ENCODE measurements at places on chromosomes 16 and 17. TPM values are rescaled to one million over a fixed set of nuclear protein-coding genes. Genes with fewer than 3 reads are reported as not detected.

ATF7IP2 gene
- 10.4 TPM for total RNA-seq

KRT9 gene
- total RNA-seq: not detected

SLFN14 gene
- total RNA-seq: not detected

DERL2 gene
- total RNA-seq: 50.1 TPM

ATP2A3 gene
- 15.1 TPM for total RNA-seq

DNA sequence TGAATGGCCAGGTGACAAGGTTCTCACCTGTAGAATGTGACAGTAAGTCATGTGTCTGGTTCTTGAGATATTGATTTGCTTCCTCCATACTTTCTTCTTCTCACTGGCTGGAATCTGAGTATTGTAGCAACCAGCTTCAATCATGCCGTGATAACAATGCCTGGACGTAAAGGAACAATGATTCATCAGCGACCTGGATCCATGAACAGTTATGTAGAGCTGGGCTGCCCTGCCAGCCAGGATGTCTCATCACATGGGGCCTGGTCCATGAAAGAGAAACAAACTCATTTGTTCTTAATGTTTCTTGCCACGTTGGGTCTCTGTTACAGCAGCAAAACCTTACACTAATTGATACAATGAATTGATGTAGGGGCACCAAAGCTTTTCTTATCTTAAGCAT, 627.2 kb downstream of the TOX3 start:
- peaks cover 4% of the 10 kb centered on the region for H3K27me3 ChIP-seq
- H3K4me3 ChIP-seq: no peak overlapping the region

DNA sequence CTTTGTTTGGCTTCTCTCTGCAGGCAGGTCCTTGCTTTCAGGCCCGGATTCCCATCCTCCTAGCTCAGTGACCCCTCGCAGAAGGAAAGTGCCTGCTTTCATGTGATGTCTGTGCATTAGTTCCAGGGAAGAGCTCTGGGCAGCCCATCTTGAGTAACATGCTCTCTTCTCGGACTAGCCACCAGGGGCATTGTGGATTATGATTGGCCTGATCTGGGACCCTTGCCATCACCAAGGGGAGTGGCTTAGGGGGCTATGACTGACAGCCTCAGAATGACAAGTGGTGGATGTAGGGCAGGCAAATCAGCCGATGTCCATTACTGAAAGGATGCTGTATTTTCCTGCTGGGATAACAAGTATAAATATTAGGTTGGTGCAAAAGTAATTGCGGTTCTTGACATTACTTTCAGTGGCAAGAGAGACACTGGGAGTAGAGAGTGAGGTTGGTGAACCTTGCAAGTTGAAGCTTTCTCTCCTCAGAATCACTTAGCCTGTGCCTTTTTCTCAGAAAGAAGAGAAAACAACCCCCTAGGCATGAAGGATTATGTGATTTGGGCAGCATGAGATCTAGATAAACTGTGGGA, 71.5 kb upstream of the MPHOSPH6 start:
- H3K27me3 ChIP-seq: no peaks in the 10 kb centered on the region
- H3K27ac ChIP-seq: no peak overlapping the region
- no peak overlapping the region for H3K4me3 ChIP-seq
- H3K36me3 ChIP-seq: no peaks in the 10 kb centered on the region
- no peaks in the 10 kb centered on the region for H3K4me1 ChIP-seq

DNA sequence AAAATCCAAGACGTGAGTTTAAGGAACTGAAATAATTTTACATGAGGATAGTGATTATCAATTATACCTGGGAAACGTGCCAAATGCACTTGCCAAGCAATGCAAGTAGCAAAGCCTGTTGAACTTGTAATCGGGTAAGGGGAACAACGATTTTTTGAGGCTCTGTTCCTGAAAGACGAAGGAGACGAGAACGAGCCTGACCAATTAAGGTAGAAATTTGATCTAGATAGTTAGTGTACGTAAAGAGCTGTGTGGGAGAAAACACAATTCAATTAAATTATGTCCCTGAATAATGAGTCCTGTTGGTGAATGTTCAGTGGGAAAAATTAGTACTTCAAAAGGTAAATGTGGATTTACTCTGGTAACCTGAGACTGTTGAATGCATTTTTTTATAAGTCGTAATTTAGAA, 17.7 kb upstream of the KCTD5 start:
- no peak for DNase-seq
- H3K36me3 ChIP-seq: no peaks in the 10 kb centered on the region
- no peak overlapping the region for H3K4me3 ChIP-seq
- H3K27ac ChIP-seq: peak overlapping the region; percentile 62
- H3K27me3 ChIP-seq: no peaks in the 10 kb centered on the region
- H3K4me1 ChIP-seq: no peaks in the 10 kb centered on the region

GRCh38 chr17:9251273-9251672, 230.0 kb downstream of the NTN1 start:
- H3K27ac ChIP-seq: no peak overlapping the region
- no peak overlapping the region for H3K4me3 ChIP-seq
- H3K27me3 ChIP-seq: no peaks in the 10 kb centered on the region
- no peak for DNase-seq

- H3K36me3 ChIP-seq: no peaks in the 10 kb centered on the region
- H3K27me3 ChIP-seq: peaks cover 4% of the 10 kb centered on the region
- peak within 1 kb of the TSS; percentile 57 for H3K27ac ChIP-seq
- H3K4me3 ChIP-seq: peak within 1 kb of the TSS; percentile 32
Observed at GRCh38 chr17:4786106-4786511, at the start of gene VMO1. TSS of gene VMO1 (minus strand) at chr17:4786364. CDS start at chr17:4786352, 12 bp downstream.

- peaks cover 16% of the 10 kb centered on the region for H3K4me1 ChIP-seq
- peak overlapping the region; percentile 97 for H3K4me3 ChIP-seq
- no peaks in the 10 kb centered on the region for H3K36me3 ChIP-seq
- peak overlapping the region; percentile 90 for H3K27ac ChIP-seq
- H3K27me3 ChIP-seq: no peaks in the 10 kb centered on the region
- no peak for DNase-seq
Observed at GRCh38 chr16:29974291-29975133, 844 bp downstream of the TAOK2 start.

- H3K4me1 ChIP-seq: no peaks in the 10 kb centered on the region
- no peak overlapping the region for H3K27ac ChIP-seq
- no peak overlapping the region for H3K4me3 ChIP-seq
- no peak for DNase-seq
- no peaks in the 10 kb centered on the region for H3K36me3 ChIP-seq
Observed at GRCh38 chr17:2647957-2648356, 54.5 kb downstream of the PAFAH1B1 start.

DNA sequence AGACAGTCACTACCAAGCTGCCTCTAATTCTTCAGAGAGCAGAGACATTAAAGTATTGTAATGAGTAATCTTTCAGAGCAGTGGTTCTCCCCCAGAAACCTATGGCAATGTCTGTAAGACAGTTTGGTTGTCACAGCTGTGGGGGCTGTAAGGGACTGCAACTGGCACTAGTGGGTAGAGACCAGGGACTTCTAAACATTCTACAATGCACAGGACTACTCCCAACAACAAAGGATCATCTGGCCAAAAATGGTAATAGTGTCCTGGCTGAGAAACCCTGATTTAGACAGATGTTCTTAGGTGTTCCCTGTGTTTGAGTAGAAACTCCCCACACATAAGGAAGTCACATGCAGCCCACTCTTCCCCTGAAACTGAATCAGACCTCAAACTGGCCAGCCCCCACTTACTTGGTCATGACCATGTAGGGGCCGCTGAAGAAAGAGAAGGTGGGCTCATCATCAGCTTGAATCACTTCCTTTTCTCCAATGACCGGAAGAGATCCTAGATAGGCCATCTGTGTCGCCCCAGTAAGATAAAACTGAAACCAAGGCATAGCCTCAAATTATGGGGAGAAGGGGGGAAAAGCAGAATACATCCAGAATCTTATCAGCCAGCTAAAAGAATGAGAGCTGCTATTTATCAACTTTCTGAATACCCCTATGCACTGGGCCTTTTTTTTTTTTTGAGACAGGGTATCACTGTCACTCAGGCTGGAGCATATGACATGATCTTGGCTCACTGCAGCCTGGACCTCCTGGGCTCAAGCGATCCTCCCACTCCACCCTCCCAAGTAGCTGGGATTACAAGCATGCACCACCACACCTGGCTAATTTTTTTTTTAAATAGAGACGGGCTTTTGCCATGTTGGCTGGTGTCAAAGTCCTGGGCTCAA, 75.8 kb downstream of the TEX14 start:
- no peaks in the 10 kb centered on the region for H3K4me1 ChIP-seq
- no peak for DNase-seq
- no peaks in the 10 kb centered on the region for H3K36me3 ChIP-seq
- no peak overlapping the region for H3K27ac ChIP-seq
- H3K27me3 ChIP-seq: no peaks in the 10 kb centered on the region

- no peak overlapping the region for H3K27ac ChIP-seq
- DNase-seq: no peak
- H3K4me3 ChIP-seq: no peak overlapping the region
- no peaks in the 10 kb centered on the region for H3K4me1 ChIP-seq
Observed at GRCh38 chr16:30004811-30005242, 6.0 kb downstream of the DOC2A start.

- H3K4me1 ChIP-seq: no peaks in the 10 kb centered on the region
- no peak overlapping the region for H3K27ac ChIP-seq
- H3K36me3 ChIP-seq: no peaks in the 10 kb centered on the region
- H3K27me3 ChIP-seq: no peaks in the 10 kb centered on the region
- no peak for DNase-seq
Observed at GRCh38 chr16:55367866-55368603, 44.0 kb downstream of the IRX6 start.

DNA sequence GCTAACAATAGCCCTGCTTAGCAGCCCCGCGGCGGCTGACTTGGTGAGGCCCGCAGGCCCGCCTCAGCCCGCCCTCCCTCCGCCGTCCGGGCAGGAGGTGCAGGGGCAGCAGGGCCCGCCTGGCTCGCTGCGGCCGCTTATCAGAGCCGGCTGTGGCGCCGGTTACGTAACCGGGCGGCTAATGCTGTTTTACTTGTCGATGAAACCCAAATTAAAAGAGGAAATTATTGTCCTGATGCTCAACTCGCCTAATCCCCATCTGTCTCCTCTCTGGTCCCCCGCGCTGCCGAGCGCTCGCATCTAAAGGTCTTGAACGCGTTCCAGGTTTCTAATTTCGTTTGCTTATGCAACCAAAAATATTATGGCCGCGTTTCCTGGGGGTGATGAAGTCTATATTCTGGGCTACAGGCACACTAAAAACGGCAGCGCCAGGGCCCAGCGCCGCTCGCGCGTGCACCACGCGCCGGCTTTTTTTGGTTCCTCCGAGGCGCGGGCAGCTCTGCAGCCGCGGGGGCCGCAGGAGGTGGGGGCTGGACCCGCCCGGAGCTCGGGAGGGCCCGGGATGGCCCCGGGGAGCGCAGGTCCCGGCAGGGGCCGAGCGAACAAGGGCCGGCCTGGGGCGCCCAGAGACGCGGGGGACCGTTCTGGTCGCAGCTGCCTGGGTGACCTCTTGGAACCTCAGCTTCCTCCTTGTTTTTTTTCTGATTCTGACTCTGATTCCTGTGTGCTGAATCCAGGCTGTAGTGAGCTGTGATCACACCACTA, 65.2 kb upstream of the TOB1 start:
- peak overlapping the region; percentile 70 for H3K4me3 ChIP-seq
- no peaks in the 10 kb centered on the region for H3K27me3 ChIP-seq
- no peaks in the 10 kb centered on the region for H3K36me3 ChIP-seq
- no peak for DNase-seq
- peaks cover 4% of the 10 kb centered on the region for H3K4me1 ChIP-seq

- no peaks in the 10 kb centered on the region for H3K36me3 ChIP-seq
- no peaks in the 10 kb centered on the region for H3K4me1 ChIP-seq
- H3K4me3 ChIP-seq: no peak overlapping the region
Observed at GRCh38 chr16:84665843-84666242, 17.5 kb downstream of the KLHL36 start.

DNA sequence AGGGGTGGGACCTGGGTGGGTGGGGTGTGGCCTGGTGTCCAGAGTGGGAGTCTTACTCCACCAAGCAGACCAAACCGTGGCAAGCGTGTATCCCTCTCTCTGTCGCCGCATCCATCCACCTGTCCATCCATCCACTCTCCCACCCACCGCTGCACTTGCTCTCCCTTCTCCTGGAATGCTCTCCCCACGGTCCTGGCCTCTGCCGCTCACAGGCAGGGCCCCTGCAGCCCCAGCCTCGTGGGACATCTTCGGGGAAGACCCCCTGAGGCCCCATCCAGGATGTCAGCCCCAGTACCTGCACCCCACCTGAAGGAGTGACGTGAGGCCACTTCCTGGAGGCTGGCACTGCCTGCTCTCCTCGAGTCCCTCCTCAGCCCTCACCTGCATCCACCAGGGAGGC, 189.5 kb upstream of the GSE1 start:
- H3K4me1 ChIP-seq: no peaks in the 10 kb centered on the region
- no peaks in the 10 kb centered on the region for H3K36me3 ChIP-seq
- H3K4me3 ChIP-seq: no peak overlapping the region

- H3K4me1 ChIP-seq: no peaks in the 10 kb centered on the region
- no peak overlapping the region for H3K27ac ChIP-seq
- no peaks in the 10 kb centered on the region for H3K36me3 ChIP-seq
- DNase-seq: no peak
- no peak overlapping the region for H3K4me3 ChIP-seq
- H3K27me3 ChIP-seq: no peaks in the 10 kb centered on the region
Observed at GRCh38 chr16:610513-611381, 20.0 kb upstream of the WFIKKN1 start.

- H3K27ac ChIP-seq: peak overlapping the region; percentile 78
- peaks cover 21% of the 10 kb centered on the region for H3K27me3 ChIP-seq
- H3K4me3 ChIP-seq: no peak overlapping the region
- no peak for DNase-seq
Observed at GRCh38 chr16:15858921-15859668, 2.3 kb upstream of the MYH11 start.

DNA sequence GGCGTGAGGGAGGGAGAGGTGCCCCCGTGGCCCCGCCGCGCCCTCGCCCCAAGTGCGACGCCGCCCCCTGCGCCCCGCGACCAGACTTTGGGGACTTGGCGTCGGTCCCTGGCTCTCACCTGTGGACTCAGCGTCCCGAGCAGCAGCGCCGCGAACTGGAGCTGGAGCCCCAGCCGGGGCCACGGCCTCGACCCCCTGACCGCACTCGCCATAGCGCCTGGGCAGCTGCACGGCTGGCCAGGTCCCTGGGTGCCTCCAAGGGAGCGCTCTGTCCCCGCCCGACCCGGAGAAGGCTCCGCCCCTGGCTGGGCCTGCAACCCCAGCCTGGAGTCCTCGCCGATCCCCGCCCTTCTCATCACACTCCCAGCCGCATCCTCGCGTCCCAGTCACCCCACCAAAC, at the start of gene ERN2:
TSS of gene ERN2 (minus strand) at position 247 of the 400 bp plus-strand sequence. CDS start at position 212, 35 bp downstream.
- no peaks in the 10 kb centered on the region for H3K4me1 ChIP-seq
- no peak within 1 kb of the TSS for H3K27ac ChIP-seq
- no peak for DNase-seq
- no peak within 1 kb of the TSS for H3K4me3 ChIP-seq

GRCh38 chr17:6729531-6729930, 16.4 kb upstream of the SLC13A5 start:
- H3K27ac ChIP-seq: no peak overlapping the region
- DNase-seq: no peak
- H3K4me1 ChIP-seq: no peaks in the 10 kb centered on the region
- H3K4me3 ChIP-seq: no peak overlapping the region
- H3K36me3 ChIP-seq: no peaks in the 10 kb centered on the region

Measured in breast epithelium (tissue), 4 donors.